ENCODE measurements at places on chromosomes 1 and 21.
A peak's percentile ranks its signal among the peaks of the same experiment; 100 is the strongest.

DNA sequence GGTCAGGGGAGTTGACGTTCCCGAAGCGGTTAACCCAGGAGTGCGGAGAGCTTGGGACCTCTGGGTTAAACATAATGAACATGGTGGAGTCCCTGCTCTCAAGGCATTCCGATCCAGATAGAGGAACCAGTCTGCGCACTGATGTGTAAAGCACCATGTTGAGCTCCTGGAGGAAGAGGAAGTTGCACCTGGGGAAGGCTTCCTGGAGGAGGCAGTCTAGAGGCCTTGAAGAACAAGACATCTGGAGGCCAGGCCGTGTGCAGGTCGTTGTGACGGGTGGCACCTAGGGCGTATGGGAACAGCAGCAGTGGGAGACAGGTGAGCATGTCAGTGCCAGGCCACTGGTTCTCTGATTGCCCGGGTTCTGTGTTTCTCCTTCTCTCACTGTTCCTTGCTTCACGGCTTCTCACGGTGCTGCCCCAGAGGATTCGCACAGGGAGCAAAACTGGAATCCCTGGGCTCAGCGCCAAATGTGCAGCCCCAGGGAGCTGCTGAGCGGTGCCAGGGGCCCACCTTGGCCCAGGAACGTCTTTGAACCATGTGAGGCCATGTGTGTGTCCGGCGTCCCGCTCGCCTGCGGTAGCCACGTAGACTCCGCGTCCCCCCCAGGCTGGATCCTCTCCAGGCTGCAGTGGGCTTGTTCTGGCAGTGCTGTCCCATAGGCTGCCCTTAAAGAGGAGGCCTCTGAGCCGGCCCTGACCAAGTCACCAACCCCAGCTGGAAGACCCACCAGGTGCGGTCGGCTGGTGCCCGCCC is 122.9 kb upstream of the GALNT2 start:
- H3K4me3 ChIP-seq = no peak overlapping the region
- H3K4me1 ChIP-seq = peaks cover 14% of the 10 kb centered on the region
- H3K27me3 ChIP-seq = peaks cover 15% of the 10 kb centered on the region
- H3K27ac ChIP-seq = no peak overlapping the region

DNA sequence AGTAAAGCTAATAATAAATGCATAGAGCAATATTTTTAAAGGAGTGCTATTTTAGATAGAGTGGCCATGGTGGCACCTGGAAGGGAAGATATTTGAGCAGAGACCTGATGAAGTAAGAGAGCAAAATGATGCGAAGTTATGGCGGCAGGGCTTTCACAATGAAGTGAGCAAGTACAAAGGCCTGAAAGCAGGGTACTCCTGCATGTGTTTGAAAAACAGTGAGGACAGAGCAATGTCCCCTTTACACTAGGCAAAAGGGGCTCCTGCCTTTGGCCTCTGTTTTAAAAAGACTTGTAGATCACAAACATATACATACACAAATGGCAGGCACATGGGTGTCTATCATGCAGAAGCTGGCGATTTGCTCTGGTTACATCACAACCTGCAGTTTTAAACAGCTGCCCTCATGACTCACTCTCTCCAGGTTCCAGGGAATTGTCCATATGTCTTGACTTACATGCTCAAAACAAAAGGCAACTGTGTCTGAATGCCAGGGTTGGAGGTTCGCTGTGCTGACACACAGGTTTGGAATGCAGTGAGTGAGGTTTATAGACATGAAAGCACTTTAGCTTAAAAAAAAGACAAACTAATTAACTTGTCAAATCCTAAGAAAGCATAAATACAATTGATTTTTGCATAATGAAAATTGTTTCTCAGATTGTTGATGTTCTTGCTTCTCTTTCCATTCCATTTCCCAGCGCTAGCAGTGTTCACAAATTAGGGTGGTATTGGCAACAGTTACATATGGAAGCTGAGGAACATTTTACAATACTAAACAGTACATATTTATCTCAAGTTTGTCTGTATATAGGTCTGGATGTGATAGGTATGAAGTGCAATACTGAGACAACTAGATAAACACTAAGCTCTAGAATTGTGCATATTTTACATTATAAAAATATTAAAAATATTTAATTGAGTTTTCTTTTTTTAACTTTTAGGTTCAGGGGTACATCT is 313.9 kb downstream of the BARHL2 start:
- no peaks in the 10 kb centered on the region for H3K36me3 ChIP-seq
- H3K4me3 ChIP-seq = no peak overlapping the region
- peak; percentile 6 for DNase-seq
- peaks cover 13% of the 10 kb centered on the region for H3K4me1 ChIP-seq

GRCh38 chr1:103273106-103273505 is 164.8 kb upstream of the COL11A1 start:
- H3K36me3 ChIP-seq = peaks cover 17% of the 10 kb centered on the region
- no peak overlapping the region for H3K4me3 ChIP-seq
- H3K4me1 ChIP-seq = peaks cover 39% of the 10 kb centered on the region

GRCh38 chr1:217273866-217274265 is 357.0 kb downstream of the GPATCH2 start:
- H3K36me3 ChIP-seq = no peaks in the 10 kb centered on the region
- DNase-seq = no peak
- H3K4me3 ChIP-seq = no peak overlapping the region
- no peak overlapping the region for H3K27ac ChIP-seq

- H3K27ac ChIP-seq = no peak overlapping the region
- H3K4me1 ChIP-seq = no peaks in the 10 kb centered on the region
- no peak overlapping the region for H3K4me3 ChIP-seq
- no peaks in the 10 kb centered on the region for H3K36me3 ChIP-seq
- DNase-seq = no peak
- H3K27me3 ChIP-seq = peaks cover 15% of the 10 kb centered on the region
Observed at GRCh38 chr1:78223417-78224215, 177.8 kb downstream of the GIPC2 start.

DNA sequence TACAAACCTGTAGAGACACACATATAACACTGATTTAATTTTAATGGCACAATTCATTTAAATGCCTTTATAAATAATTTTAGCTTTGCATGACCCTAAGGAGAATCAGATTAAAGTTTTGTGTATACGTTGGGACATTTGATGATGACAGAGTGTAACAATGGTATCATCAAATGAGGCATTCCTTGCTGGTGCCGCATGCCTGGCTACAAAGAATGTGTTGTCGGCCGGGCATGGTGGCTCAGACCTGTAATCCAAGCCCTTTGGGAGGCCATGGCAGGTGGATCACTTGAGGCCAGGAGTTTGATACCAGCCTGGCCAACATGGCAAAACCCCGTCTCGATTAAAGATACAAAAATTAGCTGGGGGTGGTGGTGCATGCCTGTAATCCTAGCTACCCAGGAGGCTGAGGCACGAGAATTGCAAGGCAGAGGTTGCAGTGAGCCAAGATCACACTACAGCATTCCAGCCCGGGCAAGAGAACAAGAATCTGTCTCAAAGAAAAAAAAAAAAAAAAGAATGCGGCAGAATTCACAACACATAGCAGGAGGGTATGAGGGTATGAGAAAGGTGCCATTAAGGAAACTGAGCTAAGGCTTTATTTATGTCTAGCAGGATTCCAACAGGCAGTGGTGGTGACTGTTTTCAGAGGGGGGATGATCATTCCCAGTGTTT is 58.9 kb downstream of the PTPN14 start:
- no peak for DNase-seq
- peaks cover 40% of the 10 kb centered on the region for H3K36me3 ChIP-seq
- H3K4me1 ChIP-seq = peaks cover 53% of the 10 kb centered on the region
- peak overlapping the region; percentile 80 for H3K27ac ChIP-seq

DNA sequence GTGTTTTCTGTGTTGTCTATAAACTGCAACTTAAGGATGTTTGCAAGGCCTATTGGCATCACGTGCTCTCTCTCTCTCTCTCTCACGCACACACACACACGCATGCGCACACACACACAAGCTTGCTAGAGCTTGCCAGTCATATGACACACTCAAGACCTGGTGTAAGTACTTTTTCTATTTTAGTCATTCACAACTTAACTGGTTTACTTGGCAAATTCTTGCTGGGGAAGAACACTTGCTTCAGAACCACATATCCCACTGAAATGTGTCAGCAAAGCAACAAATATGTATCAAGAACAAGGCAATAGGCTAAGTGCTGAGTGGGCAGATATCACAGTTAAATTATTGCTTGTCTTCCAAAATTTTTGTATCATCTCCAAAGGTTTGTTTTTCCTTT is 107.8 kb downstream of the DISC1 start:
- H3K27ac ChIP-seq = no peak overlapping the region
- no peak for DNase-seq
- H3K4me3 ChIP-seq = no peak overlapping the region
- peaks cover 2% of the 10 kb centered on the region for H3K27me3 ChIP-seq
- H3K4me1 ChIP-seq = no peaks in the 10 kb centered on the region

DNA sequence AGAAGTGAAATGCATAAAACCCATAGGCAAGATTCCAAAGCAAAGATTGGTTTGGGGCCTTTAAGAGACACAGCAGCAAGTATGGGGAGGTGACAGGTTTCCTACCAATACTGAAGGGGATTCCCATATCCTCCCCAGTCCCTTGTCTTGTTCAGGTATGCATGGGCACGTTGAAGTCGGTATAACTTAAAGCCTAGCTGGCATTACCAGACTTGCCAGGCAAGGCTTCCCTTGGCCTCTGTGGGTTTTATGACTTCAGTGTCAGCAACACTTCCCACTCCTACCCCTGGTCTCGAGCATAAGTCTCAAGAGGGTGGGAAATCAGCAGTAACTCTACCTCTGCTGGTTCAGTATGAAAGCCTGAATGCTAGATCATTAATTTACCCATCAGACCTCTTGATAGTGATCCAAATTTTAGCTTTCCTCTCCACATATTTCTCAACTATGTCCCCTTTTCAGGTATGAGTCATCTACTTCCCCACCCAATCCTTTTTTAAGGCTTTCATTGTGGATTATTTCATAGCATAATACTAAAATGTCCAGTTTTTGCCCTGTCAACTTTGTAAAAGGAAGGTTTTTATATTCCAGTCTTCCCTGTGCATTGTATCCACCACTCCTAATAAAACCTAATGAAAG is 6.8 kb downstream of the CYP4X1 start:
- H3K4me3 ChIP-seq = no peak overlapping the region
- no peaks in the 10 kb centered on the region for H3K36me3 ChIP-seq
- DNase-seq = no peak
- H3K4me1 ChIP-seq = peaks cover under 1% of the 10 kb centered on the region
- peaks cover 24% of the 10 kb centered on the region for H3K27me3 ChIP-seq

GRCh38 chr1:223628233-223629125 is 37.0 kb downstream of the CAPN8 start:
- peak; percentile 66 for DNase-seq
- H3K4me1 ChIP-seq = peaks cover 11% of the 10 kb centered on the region
- peaks cover 6% of the 10 kb centered on the region for H3K27me3 ChIP-seq

GRCh38 chr1:159944623-159945455 is 574 bp downstream of the IGSF9 start:
- peaks cover 64% of the 10 kb centered on the region for H3K4me1 ChIP-seq
- peak overlapping the region; percentile 98 for H3K4me3 ChIP-seq
- no peak for DNase-seq
- peak overlapping the region; percentile 92 for H3K27ac ChIP-seq

- H3K27ac ChIP-seq = no peak overlapping the region
- H3K4me3 ChIP-seq = no peak overlapping the region
- peaks cover 5% of the 10 kb centered on the region for H3K4me1 ChIP-seq
- H3K36me3 ChIP-seq = no peaks in the 10 kb centered on the region
Observed at GRCh38 chr1:202680586-202681352, 29.5 kb downstream of the SYT2 start.

DNA sequence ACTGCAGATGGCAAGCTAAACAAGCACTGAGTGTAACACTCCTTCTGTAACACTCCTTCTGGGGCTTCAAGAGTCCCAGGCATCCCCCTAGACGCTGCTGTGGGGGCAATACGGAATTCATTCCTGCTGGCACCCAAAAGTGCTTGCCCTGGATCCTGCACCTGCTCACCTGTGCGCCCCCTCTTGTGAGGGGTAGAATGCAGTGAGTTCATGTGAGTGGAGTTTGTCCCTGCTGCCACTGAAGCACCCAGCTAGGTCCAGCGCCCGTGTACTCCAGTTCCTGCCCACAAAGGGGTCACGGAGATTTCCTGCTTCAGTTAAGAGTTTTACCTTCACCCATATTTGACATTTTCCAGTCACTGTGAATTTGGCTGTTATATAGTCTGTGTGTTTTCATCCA is 130.0 kb downstream of the SNX7 start:
- H3K27ac ChIP-seq = no peak overlapping the region
- no peaks in the 10 kb centered on the region for H3K4me1 ChIP-seq
- no peaks in the 10 kb centered on the region for H3K36me3 ChIP-seq
- H3K4me3 ChIP-seq = no peak overlapping the region
- DNase-seq = no peak
- peaks cover 6% of the 10 kb centered on the region for H3K27me3 ChIP-seq

GRCh38 chr1:39352881-39353280 is 138.6 kb upstream of the BMP8A start:
- H3K4me3 ChIP-seq = no peak overlapping the region
- DNase-seq = no peak
- no peaks in the 10 kb centered on the region for H3K27me3 ChIP-seq
- H3K27ac ChIP-seq = no peak overlapping the region
- no peaks in the 10 kb centered on the region for H3K4me1 ChIP-seq
- peaks cover 67% of the 10 kb centered on the region for H3K36me3 ChIP-seq

- H3K27ac ChIP-seq = no peak within 1 kb of the TSS
- H3K4me1 ChIP-seq = peaks cover 24% of the 10 kb centered on the region
- peaks cover 10% of the 10 kb centered on the region for H3K27me3 ChIP-seq
- no peak for DNase-seq
Observed at GRCh38 chr1:2556277-2556677, at the start of gene TNFRSF14. TSS of gene TNFRSF14 (plus strand) at chr1:2556371. CDS start at chr1:2556665, 294 bp downstream.

DNA sequence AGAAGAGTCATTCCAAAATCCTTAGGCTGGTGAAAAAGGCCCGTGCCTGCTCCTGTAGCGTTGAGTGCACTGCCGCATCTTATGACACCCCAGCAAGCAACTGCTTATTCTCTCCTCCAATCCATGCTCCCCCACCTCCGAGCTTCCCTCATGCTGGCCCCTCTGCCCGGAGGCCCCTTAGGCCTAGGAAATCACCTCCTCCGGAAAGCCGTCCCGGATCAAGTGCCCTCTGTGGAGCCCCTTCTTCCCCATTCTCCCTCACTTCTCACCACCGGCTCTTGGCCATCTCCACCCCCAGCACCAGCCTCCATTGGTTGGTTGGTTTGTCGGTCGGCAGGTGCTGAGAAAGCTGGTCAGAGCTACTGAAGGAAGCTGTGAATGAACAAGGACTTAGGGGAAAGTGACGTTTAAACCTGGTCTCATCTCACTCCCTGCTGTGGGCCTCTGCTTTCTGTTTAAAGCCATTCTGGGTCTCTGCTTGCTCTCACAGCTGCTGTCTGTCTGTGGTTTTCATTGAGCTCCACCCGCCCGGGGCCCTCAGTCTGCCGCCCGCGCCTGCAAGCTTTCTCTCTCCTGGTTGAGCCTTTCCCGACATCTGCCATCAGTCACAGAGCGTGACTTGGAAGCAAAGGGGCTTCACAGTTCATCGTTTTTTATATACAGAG is 122.2 kb downstream of the KCNN3 start:
- H3K27ac ChIP-seq = peak overlapping the region; percentile 31
- peak overlapping the region; percentile 16 for H3K4me3 ChIP-seq
- peaks cover 18% of the 10 kb centered on the region for H3K27me3 ChIP-seq
- H3K4me1 ChIP-seq = peaks cover 52% of the 10 kb centered on the region

- H3K27me3 ChIP-seq = peaks cover 12% of the 10 kb centered on the region
- H3K4me3 ChIP-seq = no peak overlapping the region
- no peaks in the 10 kb centered on the region for H3K36me3 ChIP-seq
- DNase-seq = no peak
- no peak overlapping the region for H3K27ac ChIP-seq
- peaks cover 4% of the 10 kb centered on the region for H3K4me1 ChIP-seq
Observed at GRCh38 chr1:17869815-17870214, 114.7 kb downstream of the ACTL8 start.

GRCh38 chr1:202622388-202622787 is 87.9 kb downstream of the SYT2 start:
- H3K27ac ChIP-seq = no peak overlapping the region
- peaks cover 7% of the 10 kb centered on the region for H3K27me3 ChIP-seq
- DNase-seq = no peak
- H3K36me3 ChIP-seq = no peaks in the 10 kb centered on the region
- H3K4me3 ChIP-seq = no peak overlapping the region
- peaks cover 42% of the 10 kb centered on the region for H3K4me1 ChIP-seq
